Stimulated activated CD8-positive, alpha-beta memory T cell treated with anti-CD3 and anti-CD28 coated beads, Interleukin-2, amount 100 ng/mL, for 1 hour (primary cell): ENCODE measurements at places on chromosomes 16 and 17.

GRCh38 chr16:54062361-54063278 lies 224.0 kb downstream of the IRX3 start:
- no peak for DNase-seq

- DNase-seq = no peak
These were observed 61.8 kb downstream of the KSR1 start for GRCh38 chr17:27518048-27518447.

DNA sequence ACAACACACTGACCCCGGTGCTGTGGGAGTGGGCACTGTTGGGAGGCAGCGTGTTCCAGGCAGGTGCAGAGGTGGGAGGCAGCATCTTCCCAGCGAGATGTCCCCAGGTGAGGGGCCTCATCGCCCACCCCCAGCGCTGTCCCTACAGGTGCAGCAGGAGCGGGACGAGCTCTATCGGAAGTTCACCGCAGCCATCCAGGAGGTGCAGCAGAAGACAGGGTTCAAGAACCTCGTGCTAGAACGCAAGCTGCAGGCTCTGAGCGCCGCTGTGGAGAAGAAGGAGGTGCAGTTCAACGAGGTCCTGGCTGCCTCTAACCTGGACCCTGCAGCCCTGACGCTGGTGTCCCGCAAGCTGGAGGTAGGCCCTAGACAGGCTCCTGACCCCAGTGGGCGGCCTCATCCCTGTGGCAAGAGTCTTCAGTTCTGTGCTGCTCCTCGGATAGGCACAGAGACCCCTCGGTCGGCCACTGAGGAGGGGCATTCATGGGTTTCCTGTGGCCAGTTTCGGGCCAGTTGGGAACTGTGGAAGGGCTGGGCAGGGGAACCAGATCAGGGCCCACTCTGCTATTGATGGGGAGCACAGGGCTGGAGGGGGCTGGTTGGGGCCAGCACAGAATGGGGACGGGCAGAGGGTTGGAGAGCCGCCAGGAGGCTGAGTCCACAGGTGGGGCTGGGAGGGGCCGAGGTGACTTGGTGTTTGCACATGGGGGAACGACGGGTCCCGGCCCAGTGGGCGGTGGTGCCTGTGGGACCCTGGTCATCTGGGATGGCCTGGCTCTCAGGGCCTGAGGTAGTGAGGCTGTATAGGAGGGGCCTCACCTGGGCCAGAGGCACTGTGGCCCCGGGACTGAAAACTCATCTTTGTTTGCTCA lies 21.1 kb upstream of the DBNDD1 start:
- DNase-seq = no peak

DNA sequence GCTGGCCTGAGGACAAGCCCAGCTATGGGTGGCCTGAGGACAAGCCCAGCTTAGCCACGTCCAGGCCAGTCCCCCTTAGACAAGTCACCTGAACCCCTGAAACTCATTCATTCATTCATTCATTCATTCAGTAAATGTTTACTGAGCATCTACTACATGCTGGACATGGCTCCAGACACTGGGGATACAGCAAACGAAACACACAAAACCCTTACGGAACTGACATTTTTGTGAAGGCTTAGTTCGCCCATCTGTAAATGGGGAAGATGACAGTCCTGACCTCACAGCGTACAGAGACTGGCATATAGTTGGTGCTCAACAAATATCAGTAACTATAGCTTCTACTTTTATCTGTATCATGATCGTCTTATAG lies 37.5 kb downstream of the PPL start:
- no peak for DNase-seq

DNA sequence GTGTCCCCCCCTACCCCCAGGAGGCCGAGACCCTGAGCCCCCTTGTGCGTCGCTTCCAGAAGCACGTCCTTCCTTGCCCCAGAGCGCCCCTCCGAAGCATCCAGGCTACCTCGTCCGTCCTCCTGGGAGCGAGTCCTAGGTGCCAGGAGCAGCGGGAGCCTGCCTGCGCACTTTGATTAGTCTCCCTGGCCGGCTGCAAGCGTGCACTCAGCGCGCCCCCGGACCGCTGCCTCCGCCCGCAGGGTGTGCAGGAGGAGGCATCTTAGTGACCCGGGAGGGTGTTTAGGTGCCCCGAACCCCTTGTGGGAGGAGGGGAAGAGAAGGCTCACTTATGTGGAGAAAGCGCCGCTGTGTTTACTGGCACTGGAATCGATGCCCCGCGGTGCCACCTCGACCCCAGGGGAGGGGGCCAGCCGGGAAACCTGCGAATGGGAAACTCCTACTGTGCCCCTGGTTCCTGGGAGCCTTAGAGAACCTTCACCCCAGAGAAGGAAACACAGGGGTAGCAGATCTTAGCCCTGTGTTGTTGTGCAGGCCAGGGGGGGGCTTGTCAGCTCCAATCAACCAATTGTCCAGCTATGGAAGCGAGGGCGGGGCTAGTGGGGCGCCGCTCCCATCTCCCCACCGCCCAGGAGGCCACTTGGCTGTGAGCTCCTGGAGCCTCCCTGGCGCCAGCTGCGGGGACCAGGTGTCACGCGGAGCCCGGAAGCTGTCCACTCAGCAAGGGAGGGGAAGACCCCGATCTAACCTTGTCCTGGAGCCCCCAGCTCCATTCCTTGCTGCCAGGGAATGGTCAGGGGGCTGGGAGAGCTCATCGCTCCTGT lies 922.8 kb upstream of the EEF2KMT start:
- no peak for DNase-seq

DNA sequence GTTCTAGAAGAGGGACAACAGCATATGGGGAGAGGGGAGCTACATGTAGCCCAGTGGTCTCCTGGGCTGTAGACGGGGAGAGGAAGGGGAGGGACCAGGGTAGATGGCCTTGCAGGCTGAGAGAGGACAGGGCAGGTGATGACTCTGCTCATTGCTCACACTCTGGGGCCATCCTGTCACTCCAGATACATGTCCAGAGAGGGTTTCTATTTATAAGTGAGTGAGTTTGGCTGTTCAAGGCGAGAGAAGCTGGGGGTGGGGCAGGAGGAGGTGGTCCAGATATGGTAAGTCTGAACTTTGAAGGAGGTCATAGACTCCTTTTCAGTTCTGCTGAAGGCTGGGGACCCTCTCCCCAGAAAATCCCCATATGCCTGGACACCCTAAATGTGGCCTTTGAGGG lies 22.2 kb downstream of the CACNA1G start:
- no peak for DNase-seq

GRCh38 chr16:16110111-16110490 lies 113.2 kb downstream of the ABCC6 start:
- no peak for DNase-seq

DNA sequence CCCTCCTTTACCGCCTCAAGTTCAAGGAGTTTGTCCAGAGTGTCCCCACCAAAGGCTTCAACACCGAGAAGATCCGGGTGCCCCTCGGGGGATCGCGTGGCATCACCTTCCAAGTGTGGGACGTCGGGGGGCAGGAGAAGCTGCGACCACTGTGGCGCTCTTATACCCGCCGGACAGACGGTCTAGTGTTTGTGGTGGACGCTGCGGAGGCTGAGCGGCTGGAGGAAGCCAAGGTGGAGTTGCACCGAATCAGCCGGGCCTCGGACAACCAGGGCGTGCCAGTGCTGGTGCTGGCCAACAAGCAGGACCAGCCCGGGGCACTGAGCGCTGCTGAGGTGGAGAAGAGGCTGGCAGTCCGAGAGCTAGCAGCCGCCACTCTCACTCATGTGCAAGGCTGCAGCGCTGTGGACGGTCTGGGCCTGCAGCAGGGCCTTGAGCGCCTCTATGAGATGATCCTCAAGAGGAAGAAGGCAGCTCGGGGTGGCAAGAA lies 1.1 kb downstream of the ARL4D start:
- no peak for DNase-seq
